ENCODE measurements at places on chromosomes 5 and 9.
A peak's percentile ranks its signal among the peaks of the same experiment; 100 is the strongest.

GRCh38 chr9:108609227-108609896 is 246.4 kb downstream of the ACTL7B start:
- no peak for DNase-seq

DNA sequence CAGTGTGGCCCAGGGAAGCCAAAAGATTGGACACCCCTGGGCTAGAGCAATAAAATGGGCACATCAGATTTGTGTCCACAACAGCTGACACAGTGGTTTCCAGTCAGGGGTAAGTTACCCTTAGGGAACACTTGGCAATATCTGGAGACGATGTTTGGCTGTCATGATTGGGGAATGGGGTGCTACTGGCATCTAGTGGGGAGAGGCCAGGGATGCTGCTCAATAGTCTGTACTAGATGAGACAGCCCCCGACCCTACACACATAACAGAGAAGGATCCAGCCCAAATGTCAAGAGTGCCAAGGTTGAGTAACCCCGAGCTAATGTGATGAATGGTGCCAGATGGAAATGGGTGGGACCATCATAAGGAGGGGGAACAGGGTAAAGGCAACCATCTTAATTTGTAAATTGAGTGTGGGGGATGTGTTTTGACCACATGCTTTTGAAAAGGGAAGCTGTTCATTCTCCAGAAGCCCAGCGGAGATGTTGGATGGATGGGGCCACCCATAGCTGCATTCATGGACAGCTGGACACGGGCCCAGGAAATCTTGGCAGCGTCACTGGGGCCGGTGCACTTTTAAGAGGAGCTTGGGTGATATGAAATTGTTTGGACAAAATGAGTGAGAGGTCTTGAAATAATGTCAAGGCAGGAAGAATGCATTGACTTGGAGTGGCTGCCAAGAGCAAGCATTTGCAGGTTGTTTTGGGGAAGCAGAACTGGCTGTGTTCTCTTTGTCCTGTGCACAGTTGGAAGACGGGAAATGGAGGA is 33.4 kb downstream of the SYK start:
- no peak for DNase-seq

DNA sequence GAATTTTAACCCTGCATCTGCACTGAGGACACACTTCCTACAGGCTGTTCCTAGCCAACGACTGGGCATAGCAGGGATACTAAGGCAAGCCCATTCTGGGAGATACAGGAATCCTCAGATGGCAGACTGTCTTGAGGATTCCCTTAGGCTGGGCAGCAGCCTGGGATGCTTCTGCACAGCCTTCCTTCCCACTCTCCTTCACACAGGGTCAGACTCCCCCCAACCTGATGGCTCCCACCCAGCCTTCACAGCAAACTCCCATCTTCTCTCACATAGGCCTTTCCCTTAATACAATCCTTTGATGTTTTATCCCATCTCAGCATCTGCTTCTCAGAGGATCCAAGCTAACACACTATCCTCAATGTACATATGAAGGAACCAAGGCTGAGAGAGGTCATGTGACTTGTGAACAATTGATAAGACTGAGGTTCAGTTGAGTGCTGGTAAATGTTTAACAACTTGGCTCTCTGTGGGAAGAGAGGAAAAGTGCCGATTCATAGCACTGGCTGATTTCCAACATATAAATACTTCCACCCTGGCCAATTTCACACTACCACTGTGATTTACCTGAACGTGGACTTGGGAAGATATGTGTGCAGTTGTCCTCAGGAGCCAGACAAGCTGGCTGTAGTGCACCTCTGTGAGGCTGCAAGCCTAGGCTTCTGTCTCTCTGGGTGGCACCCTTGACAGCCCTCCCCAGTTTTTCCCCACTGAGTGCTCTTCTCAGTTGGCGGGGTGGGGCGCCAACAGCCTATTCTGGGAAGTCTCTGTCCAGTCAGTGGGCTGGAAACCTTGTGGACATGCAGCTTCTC is 120.2 kb upstream of the TRIM32 start:
- DNase-seq = no peak

- no peak for DNase-seq
These were observed 61.9 kb downstream of the SNX24 start for GRCh38 chr5:122907276-122907675.

DNA sequence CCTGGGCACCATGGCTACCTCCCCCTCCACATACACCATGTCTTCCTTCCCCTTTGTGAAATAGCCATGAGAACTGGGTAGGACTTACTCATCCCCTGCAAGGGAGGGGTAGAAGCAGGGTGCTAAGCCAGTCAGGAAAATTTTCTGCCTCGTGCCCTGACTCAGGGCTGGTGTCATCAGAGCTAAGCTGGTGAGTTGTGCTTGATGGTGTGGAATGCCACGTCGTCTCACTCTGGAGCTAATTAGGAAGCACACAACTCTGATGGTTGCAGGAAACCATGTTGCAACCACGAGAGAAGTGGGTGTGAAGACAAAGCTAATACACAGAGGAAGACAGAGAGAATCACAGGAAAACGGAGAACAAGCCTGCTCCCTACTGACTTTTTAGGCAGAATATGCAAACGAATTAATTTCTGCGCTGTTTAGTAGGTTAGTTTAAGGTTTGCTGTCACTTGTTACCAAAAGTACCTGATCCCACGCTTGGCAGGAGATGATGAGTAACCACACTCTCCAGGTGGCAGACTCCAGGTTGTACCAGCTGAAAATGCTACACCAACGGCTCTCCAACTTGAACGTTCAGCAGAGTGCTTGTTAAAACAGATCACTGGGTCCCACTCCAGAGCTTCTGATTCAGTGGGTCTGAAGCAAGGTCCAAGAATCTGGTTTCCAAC is 54.5 kb downstream of the STK10 start:
- peak; percentile 37 for DNase-seq

GRCh38 chr9:83477120-83477519 is 61.1 kb downstream of the FRMD3 start:
- DNase-seq = no peak

- no peak for DNase-seq
These were observed 2010.0 kb upstream of the WWC1 start for GRCh38 chr5:166281433-166281832.

GRCh38 chr9:6049798-6050197 is 34.4 kb upstream of the RANBP6 start:
- DNase-seq = no peak

DNA sequence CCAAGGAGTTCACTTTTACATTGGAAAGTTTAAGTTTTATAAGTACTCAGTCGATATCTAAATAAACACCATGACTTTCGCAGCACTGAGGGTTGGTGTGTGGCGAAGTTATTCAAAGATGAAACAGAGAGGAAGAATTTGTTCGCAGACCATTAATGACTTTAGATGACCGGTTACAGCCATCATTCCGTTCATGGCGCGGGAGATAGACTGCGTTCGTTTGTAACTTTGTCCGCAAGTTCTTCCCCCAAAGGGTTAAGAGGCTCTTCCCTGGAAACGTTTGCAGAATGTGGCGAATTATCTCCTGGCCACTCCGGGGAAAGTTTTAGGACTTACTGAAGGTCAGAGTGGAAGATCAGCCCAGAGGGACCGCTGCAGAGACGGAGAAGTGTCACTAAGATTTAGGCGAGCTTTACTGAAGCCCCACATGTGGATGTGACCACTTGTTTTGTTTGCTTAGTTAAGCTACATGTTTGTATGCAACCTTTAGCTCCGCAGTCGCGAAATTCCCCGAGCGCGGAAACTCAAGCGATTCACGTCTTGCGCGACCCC is 2.2 kb upstream of the FOXD1 start:
- no peak for DNase-seq

GRCh38 chr5:76679231-76679630 is 36.7 kb upstream of the F2R start:
- DNase-seq = no peak

DNA sequence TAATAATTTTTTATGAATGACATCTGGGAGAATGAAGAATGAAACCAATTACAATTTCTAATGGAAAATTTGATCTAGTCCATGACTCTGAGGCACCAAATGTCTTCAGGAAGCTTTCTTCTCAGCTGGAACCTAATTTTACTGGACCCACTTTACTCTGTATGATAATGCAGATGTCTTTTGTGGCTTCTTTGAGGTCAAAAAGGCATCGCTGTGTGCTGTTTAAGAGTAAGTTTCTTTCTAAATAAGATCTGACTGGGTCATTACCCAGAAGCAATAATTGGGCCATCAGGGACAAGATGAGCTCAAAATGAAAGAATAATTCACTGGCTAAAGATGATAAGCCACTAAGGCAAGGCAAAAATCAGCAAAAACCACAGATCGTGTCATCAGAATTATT is 633.4 kb downstream of the PSAT1 start:
- no peak for DNase-seq

DNA sequence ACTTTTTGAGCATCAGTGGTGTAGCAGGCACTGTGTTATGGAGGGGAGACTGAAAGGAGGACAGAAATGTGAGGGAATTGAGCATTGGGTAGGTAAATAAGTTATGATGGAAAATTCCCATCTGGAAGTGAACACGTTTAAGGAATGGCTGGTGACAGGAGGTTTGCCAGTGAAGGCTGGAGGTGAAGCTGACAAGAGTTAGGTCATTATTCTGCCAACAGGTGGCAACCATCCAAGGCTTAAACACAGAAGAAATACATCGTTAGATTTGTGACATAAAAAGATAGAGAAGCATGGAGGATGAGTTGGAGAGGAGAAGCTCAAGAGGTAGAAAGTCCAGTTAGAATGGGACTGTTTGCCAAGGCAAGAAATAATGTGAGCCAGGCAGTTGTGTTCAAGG is 455.3 kb upstream of the SGCD start:
- DNase-seq = no peak

DNA sequence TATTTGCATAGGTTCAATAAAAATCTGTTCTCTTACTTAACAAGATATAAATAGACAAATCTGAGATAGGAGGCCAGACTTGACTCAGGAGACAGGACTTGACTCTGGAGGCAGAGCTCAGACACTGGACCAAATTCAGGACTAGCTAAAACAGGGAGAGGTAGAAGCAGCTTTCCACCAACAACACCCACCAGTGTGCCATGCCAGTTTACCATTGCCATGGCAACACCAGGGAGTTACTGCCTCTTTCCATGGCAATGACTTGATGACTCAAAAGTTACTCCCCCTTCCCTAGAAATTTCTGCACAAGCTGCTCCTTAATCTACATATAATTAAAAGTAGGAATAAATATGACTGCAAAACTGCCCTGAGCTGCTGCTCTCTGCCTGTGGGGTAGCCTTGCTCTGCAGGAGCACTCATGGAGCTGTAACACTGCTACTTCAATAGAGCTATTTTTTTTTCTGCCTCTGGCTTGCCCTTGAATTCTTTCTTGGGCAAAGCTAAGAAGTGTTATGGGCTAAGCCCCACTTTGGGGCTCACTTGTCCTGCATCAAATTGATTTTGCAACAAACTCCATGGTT is 473.0 kb downstream of the PLK2 start:
- no peak for DNase-seq

DNA sequence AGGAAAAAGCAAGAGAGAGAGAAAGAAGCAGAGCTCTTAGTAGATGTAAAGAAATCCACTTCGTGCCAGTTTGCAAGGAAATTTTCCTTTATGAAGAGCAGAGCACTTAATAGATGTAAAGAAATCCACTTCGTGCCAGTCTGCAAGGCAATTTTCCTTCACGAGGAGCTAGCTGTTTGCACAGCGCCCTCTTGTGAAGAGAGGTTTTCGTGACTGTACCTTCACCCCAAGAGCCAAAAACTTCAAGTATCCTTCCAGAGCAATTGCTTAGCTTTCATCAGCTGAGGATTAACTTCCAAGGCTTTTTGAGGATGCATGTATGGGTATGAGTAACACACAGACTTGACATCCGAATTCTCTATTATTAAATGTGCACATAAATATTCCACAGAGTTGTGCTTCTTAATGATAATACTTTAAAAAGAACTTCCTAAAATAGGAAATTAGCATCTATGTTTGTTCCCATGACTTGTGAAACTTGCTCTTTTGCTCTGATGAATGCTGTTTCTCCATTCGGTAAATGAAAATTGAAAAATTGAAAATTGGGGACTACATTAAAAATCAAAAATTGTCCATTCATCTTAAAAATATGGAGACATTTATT is 525.6 kb downstream of the PDE4D start:
- no peak for DNase-seq

DNA sequence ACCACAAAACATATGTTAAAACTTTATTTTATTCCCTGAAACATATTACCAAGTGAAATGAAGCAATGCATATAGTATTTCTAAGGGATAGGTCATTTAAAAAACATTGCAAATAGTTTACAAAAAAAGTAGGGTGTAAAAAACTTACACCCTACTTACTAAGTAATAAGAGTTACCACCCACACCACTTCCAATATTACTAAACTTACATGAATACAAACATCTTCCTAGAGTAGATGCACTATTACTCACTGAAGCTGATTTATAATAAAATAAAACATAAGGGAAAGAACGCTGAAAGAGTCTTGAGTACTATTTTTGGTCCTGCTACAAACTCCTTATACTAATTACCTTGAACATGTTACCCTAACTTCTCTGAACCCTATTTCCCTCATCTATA is 289.4 kb downstream of the HINT1 start:
- DNase-seq = no peak

DNA sequence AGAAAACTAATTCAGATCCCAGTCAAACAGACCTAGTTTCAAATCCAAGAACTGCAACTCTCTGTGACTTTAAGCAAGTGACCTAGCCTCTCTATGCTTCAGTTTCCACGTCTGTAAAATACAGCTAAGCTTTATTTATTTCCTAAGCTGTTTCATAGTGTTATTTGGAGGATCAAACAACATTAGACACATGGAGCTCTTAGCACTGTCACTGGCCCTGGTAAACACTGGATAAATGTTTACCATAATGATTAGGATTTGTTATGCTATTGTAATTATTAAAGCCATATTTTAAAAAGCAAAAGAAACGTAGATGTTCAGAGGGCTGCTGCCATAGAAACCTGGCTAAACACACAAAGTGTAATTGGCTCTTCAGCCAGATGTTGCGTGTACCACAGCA is 26.6 kb upstream of the C5orf58 start:
- no peak for DNase-seq

GRCh38 chr5:37921452-37921851 is 81.6 kb upstream of the GDNF start:
- no peak for DNase-seq

DNA sequence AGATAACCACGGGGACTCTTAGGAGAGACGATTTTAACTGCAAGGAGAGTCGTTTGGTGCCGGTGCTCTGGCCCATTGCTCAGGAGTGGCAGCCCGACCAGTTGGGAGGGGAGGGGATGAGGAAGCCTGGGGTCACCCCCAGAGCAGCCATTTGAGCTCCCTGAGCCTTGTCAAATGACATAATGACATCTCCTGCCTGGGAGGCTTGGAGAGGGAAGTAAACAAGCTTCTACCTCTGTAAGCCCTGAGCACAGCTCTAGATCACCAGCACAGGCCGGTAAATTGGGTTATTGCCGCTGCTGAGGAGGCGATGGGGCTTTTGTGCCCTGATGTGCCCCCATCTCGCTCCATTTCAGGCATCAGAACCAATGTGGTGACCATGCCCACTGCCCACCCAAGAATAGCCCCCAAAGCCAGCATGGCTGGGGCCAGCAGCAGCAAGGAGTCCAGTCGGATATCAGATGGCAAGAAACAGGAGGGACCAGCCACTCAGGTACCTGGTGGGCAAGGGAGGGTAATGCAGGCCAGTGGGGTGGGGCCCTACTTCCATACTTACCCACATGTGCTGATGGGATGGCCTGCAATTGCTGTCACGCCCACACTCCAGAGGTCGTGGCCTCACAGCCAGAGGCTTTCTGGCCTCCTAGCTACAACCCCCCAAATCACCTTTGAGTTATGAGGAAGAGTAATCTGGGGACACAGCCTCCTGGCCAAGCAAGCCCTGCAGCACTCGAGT is 23.0 kb downstream of the CD74 start:
- no peak for DNase-seq

GRCh38 chr9:83266331-83266665 is 203.4 kb upstream of the RASEF start:
- DNase-seq = no peak

GRCh38 chr5:59174248-59174844 is 591.5 kb downstream of the RAB3C start:
- no peak for DNase-seq

All from activated T-helper 1 cell treated with anti-CD3 and anti-CD28 coated beads, Interleukin-2, amount 50 U/mL, for 16 hours (primary cell).